CD4-positive, alpha-beta T cell treated with Interleukin-6 at 100 ng/mL for 8 hours (primary cell): ENCODE measurements at places on chromosomes 4 and X.

GRCh38 chr4:140617499-140618248 lies 48.9 kb upstream of the UCP1 start:
- DNase-seq = no peak

- DNase-seq = no peak
Measured at GRCh38 chrX:18598413-18598812, 73.5 kb downstream of the RS1 start.

DNA sequence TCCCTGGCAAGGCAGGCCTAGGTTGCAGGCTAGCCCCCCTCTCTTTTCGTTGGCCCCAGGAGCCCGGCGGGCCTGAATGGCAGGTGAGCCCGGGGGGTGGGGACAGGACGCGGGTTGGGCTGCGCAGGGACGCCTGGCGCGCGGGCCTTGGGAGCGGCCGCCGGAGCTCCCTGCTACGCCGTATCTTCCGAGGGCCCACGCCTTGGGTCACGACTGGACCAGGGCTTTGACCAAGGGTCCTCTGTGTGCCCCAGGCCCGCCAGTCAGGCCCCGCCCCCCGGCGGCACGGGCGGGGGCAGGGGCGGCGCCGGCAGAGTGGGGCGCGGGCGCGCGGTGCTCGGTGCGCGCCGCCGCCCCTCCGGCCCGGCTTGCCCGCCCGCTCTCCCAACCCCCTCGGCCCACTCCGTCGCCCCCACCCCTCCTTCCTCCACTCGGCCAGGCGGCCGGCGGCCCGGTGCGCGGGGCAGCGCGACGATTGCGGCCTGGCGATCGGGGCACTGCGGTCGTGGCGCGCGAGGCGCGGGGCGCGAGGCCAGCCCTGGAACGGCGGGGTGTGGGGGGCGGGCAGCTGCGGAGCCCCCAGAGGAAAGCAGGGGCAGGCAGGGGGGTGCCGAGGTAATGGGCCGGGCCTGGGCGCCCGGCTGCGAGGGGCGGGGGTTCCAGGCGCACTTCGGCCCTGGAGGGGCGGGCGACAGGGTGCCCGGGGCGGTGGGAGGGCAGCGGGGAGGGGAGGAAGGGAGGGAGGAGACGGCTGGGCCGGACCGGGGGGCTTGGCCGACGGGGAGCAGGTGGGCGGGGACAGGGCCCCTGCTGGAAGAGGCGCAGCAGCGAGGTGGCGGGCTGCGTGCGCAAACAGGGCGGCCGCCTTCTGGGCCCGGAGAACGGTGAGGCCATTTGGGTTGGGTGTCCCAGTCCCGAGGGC lies at the start of gene PRRG3:
Gene PRRG3, plus strand, starts transcription at position 798 of the 922 bp plus-strand sequence. CDS start 3,357 bp downstream, outside the sequence.
- no peak for DNase-seq

GRCh38 chrX:154333837-154334271 lies 38.3 kb downstream of the TKTL1 start:
- DNase-seq = no peak

DNA sequence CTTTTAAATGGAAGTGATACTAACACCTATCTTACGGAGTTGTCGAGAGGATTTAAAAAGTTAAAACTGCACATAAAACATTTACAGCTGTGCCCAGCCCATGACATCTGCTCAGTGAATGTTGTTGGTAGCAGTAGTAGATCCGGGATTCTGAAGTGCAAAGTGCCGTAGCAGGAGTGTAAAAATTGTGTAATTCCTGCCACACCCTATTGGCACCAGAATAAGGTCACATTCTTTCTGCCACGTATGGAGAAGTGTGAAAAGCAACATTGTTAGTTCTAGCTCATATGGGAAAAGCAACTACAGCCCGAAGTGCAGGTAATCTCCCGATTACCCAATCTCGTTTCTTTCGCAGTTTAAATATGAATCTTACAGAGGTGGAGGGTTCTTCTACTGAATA lies 31.2 kb downstream of the PRIMPOL start:
- no peak for DNase-seq

DNA sequence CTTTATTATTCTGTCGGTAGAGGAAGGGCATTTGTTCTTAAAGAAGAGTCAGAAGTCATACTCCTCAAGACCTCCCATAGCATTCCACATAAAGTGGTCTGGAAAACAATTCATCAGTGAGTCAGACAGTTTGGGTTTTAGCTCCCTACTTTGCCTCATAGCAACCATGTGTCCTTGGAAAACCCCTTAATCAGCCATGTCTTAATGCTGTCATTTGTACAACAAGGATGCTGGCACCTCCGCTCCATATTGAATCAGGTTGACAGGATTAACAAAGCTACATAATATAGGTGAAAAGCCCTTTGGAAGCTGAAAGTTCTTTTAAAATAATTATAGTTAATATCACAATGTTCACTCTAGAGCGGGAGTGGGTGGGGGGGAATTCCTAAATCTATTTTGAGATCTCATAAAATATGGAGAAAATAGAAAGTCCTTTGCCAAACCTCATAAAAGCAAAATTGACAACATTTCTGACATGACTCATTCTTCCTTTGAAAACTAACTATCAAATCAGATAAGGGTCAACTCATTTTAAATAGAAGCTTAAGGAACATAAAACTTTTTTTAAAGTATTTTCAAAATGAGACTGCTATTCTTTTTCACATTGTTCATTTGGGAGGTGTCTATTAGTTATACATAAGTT lies 37.3 kb upstream of the GUCY1A1 start:
- no peak for DNase-seq

- DNase-seq = no peak
Measured at GRCh38 chrX:153766871-153767673, 3.0 kb downstream of the PLXNB3 start.

DNA sequence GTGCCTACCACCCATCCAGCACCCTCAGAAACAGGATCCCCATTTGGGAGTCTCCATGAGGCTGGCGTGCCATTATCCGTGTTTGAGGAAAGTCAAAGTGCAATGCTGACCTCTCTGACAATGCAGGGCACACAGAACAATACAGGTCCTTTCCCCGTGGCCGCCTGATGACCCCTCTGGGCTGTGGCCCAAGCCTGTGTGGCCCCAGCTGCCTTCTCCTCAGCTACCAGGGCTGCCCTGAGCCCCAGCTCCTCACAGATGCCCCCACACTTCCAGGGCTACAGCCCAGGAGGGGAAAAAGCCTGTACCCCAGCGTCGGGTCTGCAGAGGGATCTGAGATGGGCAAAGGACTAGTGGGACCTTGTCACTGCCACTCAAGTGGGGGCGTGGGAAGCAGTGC lies 15.5 kb downstream of the ZFYVE28 start:
- no peak for DNase-seq

- DNase-seq = no peak
Measured at GRCh38 chrX:53268173-53268572, 13.2 kb downstream of the IQSEC2 start.

GRCh38 chr4:705278-706082 lies at the start of gene PCGF3:
TSS of gene PCGF3 (plus strand) at chr4:705832. CDS start at chr4:733681, 27,849 bp downstream.
- DNase-seq = peak; percentile 96

- no peak for DNase-seq
Measured at GRCh38 chrX:130378024-130378669, 7.3 kb downstream of the GPR119 start.

DNA sequence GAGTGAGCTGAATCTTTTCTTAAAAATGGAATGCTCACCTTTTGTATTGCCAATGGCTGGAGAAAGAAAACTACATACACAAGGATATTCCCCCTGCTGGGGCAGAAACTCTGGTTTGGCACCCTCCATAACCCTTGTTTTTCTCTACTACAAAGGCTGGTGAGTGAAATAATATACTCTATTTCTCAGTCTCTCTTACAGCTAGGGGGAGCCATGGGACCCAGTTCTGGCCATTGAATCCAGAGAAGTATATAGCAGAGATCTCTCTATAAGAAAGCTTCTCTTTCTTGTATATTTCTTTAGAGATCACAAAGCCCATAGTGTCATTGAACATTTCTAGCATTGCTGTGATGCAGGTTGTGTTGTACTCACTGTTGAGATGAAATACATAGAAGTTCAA lies 49.8 kb downstream of the SMPX start:
- no peak for DNase-seq

GRCh38 chr4:8381814-8382581 lies 58.5 kb downstream of the ACOX3 start:
- no peak for DNase-seq

DNA sequence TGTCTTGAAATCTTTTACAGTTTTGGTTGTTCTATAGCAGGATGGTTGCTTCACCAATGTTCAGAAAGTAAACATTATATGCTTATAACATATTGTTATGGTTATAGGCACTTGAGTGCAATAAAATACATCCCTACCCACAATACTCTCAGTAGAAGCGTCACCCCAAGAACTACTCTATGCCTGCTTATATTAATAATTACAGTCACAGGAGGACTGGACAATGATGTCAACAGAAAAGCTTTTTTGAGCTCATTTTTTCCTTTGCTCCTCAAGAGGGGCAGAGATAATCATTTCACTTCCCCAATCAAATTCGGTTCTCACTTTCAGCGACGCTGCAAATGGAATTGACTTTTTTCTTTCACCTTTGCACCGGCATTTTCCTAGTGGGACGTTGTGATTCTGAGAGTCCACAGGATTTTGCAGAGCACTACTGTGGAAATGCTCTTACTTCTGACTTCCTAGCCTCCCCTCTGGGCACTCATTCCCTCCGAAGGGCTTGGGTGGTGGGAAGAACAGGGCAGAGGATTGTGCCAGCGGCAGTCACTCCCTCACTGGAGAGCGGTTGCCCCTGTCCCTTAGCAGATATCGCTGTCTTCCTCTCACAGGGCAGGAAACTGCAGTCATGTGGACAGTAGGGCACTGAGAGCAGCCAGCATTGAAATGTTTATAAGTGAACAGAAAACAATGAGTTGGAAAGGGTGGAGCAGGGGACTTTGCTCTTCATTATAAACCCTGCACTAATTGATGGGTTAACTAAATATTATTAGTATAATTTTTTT lies 24.9 kb upstream of the SGMS2 start:
- DNase-seq = no peak

DNA sequence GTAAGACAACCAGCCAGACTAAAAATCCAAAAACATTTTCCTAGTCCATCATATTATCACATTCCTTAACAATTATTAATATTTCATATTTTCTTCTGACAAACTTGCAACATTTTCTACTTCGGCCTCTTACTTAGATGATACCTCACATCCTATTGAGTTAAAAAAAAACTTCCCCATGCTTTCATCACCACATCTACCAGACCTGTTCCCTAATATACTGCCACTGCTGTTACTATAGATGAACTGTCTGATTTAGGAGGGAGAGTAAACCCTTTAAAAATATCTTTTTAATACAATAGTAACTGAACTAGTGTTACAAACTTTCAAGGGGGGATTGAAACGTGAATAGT lies 1.5 kb downstream of the FAM200B start:
- no peak for DNase-seq

GRCh38 chr4:61590881-61591280 lies 390.8 kb downstream of the ADGRL3 start:
- DNase-seq = no peak
